ENCODE measurements at places on chromosomes 7 and 10. TPM values are rescaled to one million over a fixed set of nuclear protein-coding genes. Genes with fewer than 3 reads are reported as not detected.

KLHL7 gene
- total RNA-seq = 34.9 TPM

TRPV5 gene
- total RNA-seq = not detected

CALCR gene
- not detected for total RNA-seq

SLC25A13 gene
- 10.4 TPM for total RNA-seq

ITPRIP gene
- 23.4 TPM for total RNA-seq

KEL gene
- total RNA-seq = not detected

TMEM184A gene
- not detected for total RNA-seq

GIMAP6 gene
- total RNA-seq = not detected

SLC18A3 gene
- not detected for total RNA-seq

ACHE gene
- total RNA-seq = not detected

ANKRD61 gene
- total RNA-seq = not detected

SNX10 gene
- 0.53 TPM for total RNA-seq

TFR2 gene
- not detected for total RNA-seq

DTX2 gene
- 9.5 TPM for total RNA-seq
